ENCODE measurements at places on chromosomes 5 and 9. TPM values are rescaled to one million over a fixed set of nuclear protein-coding genes. Genes with fewer than 3 reads are reported as not detected.

TAS2R1 gene
- total RNA-seq: not detected

TMC1 gene
- total RNA-seq: not detected

ANKRD20A1 gene
- total RNA-seq: 3.5 TPM

SYNPO gene
- total RNA-seq: 88.3 TPM

CLIC3 gene
- not detected for total RNA-seq

MAML1 gene
- total RNA-seq: 35.5 TPM

SLC25A25 gene
- 19.8 TPM for total RNA-seq

INSL4 gene
- not detected for total RNA-seq

KCNIP1 gene
- total RNA-seq: not detected

ACTBL2 gene
- not detected for total RNA-seq

ELAVL2 gene
- not detected for total RNA-seq

COL5A1 gene
- total RNA-seq: 17.1 TPM
